ENCODE measurements at places on chromosomes 16 and 17.

- DNase-seq, result no peak
Observed at GRCh38 chr17:40539711-40540411, 25.4 kb downstream of the CCR7 start.

DNA sequence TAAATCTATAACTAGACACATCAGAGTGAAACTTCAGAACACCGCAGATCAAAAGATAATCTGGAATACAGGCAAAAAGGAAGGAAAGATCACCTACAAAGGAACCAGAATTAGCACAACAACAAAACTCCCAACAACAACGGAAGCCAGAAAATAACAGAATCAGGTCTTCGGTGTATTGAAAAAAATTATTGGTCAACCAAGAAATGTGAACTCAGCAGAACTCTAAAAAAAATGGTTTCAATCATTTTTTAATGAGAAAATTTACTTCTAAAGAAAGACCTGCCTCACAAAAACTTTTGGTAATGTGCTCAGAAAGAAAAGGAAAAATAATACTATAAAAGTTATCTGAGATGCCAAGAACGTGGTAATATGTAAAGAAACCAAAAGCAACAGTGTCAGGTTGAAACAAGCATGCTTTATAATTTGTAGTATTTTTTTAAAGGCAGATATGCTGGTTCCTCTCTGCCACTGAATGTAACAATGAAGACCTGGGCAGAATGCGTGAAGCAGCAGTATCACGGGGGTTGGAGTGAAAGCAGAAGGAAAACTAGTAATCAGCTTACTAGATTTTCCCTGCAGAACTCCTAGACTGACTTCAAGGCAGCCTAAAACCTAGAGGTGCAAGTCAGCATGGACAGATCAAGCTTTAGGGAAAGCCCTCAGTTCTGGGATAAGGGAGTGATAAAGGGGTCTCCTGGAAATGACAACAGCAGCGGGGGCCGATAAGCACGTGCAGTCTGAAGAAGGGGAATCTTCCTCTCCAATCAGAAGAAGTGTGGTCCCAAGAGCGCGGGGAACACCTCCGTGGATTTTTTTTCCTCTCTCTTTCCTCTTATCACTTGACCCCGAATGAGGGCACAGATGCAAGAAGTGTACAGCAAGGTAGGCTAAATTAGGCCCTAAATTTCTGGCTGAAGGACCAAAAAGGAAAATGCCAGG is 80.9 kb upstream of the TEKT1 start:
- DNase-seq, result no peak

DNA sequence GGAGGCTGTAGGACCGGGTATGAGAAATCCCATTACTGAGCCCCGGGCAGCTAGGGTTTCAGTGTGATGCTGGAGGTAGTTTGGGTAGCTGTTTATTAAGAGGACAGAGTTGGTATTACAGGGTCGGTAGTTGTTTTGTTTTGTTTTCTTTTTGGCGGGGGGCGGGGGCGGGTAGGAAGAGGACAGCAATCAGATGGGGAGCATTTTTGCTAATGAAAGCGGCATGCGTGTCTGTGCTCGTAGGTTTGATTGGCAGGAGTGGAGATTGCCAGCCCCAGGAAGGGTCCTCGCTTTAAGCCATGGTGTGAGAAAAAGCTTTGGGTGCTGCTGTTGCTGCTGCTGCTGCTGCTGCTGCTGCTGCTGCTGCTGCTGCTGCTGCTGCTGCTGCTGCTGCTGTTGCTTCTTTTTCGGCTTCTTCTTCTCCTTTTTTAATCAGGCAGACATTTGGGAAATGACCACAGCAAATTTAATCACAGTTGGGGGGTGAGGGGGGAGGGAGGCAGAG is 498.5 kb upstream of the ZFHX3 start:
- no peak for DNase-seq

DNA sequence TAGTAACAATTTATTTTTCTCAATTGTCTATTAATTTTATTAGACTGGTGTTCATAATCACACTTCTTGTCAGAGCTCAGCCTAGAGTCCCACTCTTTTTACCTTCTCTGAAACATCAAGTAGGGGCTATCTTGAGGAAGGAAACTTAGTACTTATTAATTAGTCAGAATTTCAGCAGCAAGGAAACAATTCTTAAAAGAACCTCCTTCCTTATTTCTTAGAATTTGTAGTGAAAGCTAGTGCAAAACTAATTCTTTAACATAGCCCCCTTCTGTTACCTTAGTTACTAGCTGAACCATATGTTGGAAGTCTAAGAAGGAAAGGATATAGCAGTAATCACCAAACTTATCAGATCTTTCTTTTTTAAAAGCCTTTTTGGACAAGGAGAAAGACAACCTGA is 35.2 kb downstream of the MAP2K4 start:
- DNase-seq, result no peak

GRCh38 chr17:6305613-6306360 is 129.1 kb downstream of the AIPL1 start:
- no peak for DNase-seq

GRCh38 chr16:9072806-9073341 is 18.6 kb upstream of the HAPSTR1 start:
- no peak for DNase-seq

DNA sequence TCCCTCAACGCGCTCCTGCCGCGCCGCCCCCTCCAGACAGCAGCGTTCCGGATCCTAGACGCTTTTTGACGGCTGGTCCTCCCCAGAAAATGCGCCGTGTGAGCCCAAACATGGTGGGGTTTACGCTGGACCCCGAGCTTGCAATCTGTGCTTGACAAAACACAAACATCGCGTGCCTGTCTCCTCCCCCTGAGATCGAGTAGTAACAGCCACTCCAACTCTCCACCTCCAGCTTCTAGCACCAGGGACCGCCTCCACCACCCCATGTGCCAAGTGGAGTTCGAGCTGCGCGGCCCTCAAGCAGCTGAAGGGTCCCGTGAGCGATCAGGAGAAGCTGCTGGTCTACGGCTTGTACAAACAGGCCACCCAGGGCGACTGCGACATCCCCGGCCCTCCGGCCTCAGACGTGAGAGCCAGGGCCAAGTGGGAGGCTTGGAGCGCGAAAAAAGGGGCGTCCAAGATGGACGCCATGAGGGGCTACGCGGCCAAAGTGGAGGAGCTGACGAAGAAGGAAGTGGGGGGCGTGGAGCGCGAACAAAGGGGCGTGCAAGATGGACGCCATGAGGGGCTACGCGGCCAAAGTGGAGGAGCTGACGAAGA is 656 bp upstream of the GEMIN4 start:
- peak; percentile 73 for DNase-seq

DNA sequence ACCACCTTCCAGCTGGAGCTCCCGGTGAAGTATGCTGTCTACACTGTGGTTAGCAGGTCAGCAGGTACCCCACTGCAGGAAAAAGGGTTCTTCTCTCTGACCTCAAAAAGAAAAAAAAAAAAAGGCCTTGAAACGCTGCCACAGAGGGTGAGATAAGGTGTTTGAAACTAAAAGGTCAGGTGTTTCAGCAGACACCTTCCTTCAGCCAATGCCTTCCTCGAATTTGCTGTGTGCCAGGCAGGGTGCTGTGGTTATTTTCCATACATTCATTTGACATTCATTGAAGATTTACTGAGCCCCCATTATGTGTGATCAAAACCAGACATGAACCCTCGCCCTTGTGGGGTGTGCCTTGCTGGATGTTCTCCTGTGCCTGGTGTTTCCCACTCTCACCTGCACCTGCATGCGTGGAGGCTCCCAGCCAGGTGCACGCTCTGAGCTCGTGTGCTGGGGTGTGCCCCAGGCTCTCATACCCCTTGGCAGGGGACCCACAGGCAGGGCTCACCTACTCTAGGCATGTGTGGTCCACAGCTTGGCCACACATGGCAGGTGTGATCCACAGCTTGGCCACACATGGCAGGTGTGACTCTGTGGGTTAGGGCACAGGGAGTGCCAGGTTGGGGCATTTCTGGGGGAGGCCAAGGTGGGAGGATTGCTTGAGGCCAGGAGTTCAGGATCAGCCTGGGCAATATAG is 15.8 kb upstream of the ITGAD start:
- DNase-seq, result no peak

DNA sequence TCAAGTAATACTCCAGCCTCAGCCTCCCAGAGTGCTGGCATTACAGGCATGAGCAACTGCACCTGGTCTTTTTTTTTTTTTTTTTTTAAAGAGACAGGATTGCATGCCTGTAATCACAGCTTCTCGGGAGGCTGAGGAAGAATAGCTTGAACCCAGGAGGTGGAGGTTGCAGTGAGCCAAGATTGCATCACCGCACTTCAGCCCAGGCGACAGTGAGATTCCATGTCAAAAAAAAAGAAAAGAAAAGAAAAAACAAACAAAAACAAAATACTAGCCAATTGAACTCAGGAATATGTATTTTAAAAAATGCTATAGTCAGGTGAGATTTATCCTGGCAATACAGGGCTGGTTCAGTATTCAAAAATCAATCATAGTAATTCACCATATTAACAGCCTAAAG is 117.7 kb upstream of the TMEM97 start:
- no peak for DNase-seq

DNA sequence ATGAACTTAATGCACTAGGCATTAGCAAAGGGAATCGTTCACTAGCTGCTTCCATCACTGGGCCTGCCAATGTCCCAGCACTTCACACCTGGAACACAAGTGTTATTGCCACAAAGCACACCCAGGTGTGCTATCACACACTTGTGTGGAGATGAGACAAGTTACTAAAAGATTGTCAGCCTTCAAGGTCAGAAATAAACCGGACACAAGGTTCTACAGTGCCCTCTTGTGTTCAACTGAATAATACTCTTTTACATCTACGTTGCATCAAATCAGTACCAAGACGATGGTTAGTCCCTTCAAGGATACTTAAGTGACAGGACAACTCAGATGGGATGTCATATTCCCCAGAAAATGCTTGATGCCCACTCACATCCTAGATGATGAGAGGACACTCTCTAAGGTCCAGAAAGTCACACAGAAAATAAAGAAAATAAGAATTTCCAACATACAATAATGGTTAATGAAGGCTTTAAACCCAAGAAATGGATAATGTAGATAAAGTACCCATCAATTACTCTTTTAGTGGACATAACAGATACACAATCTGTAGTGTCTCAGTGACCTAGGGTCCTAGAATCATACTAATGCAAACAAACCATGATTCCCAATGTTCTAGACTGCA is 16.4 kb upstream of the GLG1 start:
- no peak for DNase-seq

- DNase-seq, result no peak
Observed at GRCh38 chr17:58447039-58447975, 30.0 kb upstream of the RNF43 start.

DNA sequence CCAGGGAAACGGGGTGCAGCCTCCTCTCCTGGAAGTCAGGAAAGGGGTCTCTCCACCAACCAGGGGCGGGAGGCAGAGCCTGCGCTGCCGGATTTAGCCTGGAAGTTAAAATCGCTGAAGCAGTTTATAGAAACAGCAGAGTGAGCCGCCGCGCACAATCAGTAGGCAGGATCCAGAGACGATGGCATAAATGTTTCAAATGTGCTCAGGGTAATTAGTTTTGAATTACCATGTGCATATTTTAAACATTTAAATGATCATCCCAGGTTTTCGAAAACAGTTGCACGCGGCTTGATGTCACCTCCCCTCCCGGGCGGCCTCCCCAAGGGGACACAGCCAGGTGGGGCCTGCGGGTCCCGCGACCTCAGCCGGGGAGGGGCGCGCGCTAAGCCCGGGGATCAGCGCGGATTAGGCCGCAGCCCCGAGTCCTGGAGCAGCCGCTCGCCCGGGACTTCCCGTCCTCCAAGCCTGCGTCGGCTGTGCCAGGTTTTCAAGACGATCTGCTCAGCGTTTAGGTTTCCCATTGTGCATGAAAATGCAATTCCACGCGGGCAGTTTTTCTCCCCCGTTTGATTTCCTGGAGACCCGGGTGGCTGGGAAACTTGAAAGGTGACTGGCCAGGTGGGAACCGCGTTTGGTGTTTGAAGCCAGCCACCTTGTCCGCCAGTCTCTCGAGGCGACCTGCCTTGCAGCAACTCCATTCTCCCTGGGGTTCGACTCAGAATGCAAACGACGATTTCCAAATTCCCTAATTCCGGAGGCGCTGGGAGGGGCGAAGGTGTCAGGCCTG is 78.3 kb downstream of the RPA1 start:
- DNase-seq, result no peak

DNA sequence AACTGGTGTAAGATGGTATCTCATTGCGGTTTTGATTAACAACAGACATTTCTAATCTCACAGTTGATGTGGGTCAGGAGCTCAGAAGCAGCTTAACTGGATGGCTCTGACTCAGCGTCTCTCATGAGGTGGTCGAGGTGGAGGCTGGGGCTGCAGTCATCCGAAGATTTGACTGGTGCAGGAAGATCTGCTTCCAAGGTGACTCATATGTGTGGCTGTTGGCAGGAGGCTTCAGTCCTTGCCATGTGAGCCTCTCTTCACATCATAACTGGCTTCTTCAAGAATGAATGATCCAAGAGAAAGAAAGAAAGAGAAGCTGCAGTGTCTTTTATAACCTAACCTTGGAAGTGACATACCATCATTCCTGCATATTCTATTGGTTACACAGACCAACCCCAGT is 376.1 kb downstream of the SEC14L1 start:
- DNase-seq, result no peak

DNA sequence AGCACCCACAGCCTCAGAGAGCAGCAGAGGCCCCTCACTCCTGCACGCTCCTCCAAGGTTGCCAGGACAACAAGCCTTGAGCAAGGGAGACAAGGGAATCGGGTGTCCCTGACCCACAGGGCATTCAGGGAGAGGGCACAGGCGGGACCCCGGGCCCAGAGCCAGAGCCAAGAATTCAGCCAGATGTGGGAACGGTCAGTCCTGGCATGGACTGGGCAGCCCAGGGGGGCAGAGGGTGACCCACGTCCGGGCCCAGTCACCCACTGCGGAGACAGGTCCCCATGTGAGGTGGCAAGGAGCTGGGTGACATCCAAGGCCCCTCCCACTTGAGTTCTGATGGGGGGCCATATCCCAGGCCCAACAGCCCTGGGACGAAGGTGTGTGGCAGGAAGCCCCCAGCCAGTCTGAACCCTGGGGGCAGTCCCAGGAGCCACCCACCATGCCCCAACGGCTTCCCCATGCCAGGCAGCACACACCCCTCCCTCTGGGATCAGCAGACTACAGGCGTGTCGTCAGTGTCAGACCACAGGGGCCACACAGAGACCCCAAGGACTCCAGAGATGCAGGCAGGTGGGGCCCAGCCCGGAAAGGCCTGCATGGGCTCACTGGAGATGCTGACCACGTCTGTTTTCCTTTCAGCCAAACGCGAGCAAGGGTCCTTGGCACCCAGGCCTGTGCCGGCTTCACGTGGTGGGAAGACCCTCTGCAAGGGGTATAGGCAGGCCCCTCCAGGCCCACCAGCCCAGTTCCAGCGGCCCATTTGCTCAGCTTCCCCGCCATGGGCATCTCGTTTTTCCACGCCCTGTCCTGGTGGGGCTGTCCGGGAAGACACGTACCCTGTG is 23.0 kb downstream of the USP6 start:
- DNase-seq, result no peak

DNA sequence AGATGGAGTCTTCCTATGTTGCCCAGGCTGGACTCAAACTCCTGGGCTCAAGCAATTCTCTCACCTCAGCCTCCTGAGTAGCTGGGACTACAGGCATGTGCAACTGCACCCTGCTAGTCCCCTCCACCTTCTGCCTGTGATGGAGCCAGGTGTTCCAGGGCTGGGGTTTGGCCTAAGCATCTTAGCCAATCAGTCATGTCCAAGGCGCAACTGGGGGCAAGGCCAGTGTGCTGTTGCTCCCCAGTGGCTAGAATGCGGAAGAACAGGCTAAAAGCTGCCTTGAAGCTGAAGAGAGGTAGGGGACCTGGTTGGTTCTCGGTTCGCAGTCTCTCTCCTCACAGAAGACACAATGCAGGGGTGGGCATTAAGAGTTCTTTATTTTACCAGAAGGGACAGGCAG is 18.6 kb downstream of the FLOT2 start:
- no peak for DNase-seq
